ENCODE measurements at places on chromosomes 2 and 18. TPM values are rescaled to one million over a fixed set of nuclear protein-coding genes. Genes with fewer than 3 reads are reported as not detected.

DNA sequence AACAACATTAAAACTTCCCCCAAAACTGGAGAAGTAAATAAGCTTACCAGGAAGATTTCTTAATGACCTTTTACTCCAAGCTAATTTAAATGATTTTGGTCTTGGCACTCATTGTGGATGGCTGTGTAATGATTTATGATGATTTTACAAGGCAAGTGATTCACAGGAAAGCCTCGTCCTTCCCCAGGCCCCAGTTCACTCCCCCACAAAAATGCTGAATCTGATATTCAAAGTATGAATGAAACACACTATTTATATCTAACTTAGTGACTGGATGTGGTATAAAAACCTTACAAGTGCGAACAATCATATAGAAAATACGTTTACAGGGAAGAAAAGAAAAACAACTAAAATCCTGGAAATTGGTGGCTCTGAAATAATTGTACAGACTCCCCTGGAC lies 49.8 kb downstream of the ZNF516 start:
- DNase-seq: no peak

IL1B gene
- polyA plus RNA-seq: 1.2 TPM

NTSR2 gene
- polyA plus RNA-seq: not detected

IL1RL2 gene
- polyA plus RNA-seq: 1.8 TPM

CCDC141 gene
- polyA plus RNA-seq: 2.3 TPM

All from right lung (tissue), 10 donors.